Astrocyte of the hippocampus (primary cell): ENCODE measurements at places on chromosomes 1 and 21.

- peak; percentile 54 for DNase-seq
Observed at GRCh38 chr1:202576816-202577215, 133.4 kb downstream of the SYT2 start.

DNA sequence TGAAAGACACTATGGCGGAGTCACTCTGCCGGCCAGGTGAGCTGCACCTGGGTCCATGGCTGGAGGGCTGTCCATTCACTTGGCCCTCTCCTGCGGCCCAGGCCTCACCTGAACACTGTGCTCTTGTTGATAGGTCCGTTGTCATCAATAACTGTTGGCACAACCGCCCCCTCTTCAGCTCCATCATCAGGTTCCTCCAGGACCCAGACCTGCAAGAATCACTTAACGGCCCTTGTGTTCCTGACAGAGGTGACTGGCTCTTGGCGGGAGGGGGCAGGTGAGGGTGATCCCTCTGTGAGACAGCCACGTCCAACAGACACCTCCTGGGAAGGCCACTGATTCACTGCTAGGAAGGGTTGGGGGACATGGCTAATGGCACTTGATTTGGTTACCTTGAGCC lies 54.9 kb downstream of the INAVA start:
- DNase-seq = no peak

DNA sequence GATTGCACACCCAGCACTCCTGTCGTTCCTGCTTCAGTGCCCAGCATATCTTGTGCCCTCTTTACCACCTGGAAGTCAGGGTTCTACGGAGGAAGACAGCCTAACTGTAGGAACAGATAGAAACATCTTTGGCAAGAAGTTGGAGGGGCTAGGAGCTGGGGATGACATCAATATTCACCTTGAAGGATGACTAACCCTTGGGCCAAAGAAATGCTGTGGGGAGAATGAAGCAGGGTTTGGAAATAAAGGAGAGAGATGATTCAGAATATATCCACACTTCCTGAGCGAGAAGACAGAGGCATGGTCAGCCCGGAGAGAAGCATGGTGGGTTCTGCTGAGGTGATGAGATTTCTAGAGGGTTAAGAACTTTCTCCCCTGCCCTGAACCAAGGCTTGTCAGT lies 4.6 kb upstream of the NKAIN1 start:
- no peak for DNase-seq

DNA sequence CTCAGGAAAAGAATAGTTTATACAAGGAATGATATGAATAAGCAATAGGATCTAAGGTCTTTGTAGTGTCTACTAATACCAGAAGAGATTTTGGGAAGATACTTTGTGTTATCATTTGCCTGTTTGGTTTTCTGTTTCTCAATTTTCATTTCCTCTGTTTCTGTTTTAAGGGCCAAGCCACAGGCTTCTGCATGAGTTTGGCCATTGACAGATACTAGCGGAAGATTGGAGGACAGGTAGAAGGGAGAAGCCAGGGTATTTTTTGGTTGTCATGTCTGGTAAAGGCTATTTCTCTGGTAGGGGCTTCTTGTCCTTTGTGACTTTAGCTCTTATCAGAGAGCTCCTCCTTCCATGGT lies 51.4 kb downstream of the HS2ST1 start:
- DNase-seq = no peak

DNA sequence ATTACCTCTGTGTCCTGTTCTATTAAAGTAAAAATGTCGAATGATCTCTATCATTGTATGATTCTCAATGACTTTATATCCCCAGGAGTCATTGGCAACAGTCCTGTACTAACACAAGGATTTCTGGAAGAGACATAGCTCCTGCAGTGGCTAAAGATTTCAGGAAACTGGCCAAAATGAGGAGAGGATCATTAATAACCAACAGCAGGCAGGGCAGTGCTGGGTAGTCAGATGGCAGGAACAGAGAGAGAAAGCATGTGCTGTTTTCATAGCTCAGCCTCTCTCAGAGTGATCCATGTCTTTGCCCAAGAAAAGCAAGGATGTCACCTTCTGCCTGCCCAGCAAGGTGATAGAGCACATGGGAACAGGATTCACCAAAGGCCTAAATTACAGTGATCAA lies 604.7 kb upstream of the PLXNA2 start:
- peak; percentile 16 for DNase-seq
